Nephron progenitor cell (in vitro differentiated cells): ENCODE measurements at places on chromosomes 16 and 17.

DNA sequence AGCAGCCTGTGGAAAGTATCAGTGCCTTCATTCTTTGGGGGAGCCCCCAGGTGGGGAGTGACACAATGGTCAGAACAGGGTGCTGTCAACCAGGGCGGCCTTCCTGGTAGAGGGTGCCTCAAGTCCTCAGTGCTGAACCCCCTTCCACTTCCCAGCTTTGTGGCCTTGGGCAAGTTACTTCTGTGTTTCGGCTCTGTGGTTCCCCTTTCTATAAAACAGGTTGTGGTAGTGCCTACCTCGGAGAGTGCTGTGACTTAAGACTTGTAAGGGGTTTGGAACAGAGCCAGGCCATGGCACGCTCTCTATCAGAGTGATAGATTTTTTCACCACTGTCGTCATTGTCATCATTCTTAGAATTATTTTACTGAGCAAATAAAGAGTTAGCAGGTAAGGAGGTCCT is 141.1 kb downstream of the CCDC182 start:
- no peak for DNase-seq

DNA sequence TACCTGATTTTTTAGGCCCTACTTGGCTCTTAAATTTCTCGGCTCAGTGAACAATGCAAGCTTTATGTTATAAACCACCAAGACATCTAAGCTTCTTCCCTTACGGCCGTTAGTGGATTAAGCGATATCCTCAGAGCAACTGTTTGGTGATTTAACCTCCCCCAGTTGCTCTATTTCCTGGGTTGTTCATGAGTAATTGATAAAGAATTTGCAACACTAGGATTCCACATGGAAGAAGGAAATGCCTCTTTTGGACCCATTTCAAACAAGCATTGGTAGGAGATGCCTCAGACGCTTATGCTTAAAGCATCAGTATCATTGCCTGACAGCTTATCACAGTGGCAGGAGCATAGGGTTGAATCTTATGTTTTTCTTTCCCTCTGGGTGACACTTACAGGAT is 65.3 kb downstream of the RBFOX1 start:
- no peak for DNase-seq

DNA sequence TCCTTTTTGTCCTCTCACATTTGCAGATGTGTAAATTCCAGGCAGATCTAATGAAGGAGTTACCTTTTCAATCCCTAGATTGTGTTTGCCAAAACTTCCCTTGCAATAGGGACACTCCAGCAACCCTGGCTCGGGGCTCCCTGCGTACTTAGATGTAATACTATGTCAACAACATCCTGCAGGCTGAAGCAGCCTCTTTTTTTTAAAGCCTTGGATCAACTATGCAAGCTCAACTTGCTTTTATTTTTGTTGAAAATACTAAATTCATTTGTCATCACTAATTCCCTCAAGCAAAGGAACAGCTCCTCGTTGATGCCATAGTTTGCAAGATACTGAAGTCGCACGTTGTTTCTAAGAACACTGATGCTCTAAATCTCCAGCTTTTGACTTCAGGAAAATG is 59.1 kb downstream of the GRIN2A start:
- no peak for DNase-seq

DNA sequence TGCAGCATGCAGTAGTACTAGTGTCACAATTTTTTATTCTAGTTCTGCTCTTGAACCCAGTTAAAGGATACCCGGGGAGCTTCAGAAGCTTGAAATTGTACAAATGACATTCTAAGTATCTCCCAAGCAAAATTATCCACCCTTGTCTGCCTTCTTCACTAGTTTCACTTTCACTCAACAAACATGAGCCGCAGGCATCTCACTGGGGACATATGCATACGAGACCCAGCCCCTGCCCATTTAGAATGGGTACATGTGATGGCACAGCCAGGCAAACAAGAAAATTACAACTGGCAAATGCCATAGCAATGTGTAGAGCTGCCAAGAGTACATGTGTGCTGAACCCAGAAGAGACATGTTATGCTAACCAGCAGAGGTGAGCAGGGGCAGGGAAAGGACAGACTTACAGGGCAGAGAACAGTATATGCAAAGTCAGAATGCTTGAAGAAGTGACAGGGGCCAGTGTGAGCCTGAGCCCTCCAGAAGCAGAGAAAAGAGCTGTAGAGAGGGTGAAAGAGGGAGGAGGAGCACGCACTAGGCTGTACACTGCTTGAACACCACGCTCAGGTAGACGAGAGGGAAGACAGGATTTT is 8.3 kb downstream of the GINS2 start:
- DNase-seq = no peak

DNA sequence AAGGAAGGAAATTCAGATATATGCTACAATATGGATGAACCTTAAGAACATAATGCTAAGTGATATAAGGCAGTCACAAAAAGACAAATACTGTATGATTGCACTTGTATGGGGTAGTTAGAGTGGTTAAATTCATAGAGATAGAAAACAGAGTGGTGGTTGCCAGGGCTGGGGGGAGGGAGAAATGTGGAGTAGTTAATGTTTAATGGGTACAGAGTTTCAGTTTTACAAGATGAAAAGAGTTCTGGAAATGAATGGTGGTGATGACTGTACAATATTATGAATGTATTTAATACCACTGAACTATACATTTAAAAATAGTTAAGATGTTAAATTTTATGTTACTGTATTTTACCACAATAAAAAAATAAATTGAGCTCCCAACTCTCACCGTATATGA is 157.9 kb downstream of the TOX3 start:
- DNase-seq = no peak

- no peak for DNase-seq
Measured at GRCh38 chr16:17276010-17276530, 194.7 kb downstream of the XYLT1 start.

GRCh38 chr16:48117217-48118105 is 38.3 kb downstream of the ABCC12 start:
- DNase-seq = peak; percentile 91

DNA sequence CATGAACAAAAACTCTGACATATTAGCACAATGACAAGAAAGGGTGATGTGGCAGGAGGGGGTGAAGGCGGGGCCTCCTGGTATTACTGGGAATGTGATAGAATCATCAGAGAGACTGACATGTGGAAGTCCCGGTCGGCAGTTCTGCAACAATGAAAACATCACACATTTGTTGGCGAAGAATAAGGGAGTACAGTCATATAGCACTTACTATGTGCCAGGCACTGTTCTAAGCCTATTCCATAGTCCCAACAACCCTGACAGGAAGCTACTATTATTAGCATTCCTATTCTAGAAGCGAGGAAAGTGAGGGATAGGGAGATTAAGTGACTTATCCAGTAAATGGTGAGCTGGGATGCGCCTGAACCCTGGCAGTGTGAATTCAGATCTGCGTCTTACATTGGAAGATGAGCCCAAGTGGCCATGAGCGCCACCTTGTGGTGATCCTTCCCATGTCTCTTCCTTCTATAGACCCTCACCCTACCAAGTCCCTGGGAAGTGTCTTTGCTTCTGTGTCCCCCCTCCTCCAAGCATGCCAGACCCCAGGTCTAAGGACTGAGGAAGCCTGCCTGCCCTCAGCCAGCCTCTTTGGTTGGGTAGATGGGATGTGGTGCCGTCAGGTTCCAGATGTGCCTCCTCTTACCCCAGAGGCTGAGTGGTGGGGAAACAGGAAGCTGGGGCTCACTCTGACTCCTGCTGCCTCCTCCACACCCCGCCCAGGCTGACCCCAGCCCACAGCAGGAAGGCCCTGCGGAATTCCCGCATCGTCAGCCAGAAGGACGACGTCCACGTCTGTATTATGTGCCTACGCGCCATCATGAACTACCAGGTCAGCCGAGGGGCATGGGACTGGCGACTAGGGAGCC is 14.0 kb downstream of the FMNL1 start:
- DNase-seq = peak; percentile 87

- DNase-seq = peak; percentile 64
Measured at GRCh38 chr17:81398176-81398831, 3.0 kb downstream of the BAHCC1 start.

GRCh38 chr17:68800751-68801150 is 154.4 kb downstream of the ABCA8 start:
- no peak for DNase-seq

- no peak for DNase-seq
Measured at GRCh38 chr17:78057113-78057740, 71.3 kb downstream of the TMC6 start.

- DNase-seq = peak; percentile 72
Measured at GRCh38 chr17:17494870-17495535, 1.2 kb downstream of the RASD1 start.

- DNase-seq = no peak
Measured at GRCh38 chr17:4657678-4658077, 16.2 kb upstream of the ALOX15 start.

GRCh38 chr17:48541036-48541576 is 3.8 kb downstream of the HOXB2 start:
- DNase-seq = no peak

DNA sequence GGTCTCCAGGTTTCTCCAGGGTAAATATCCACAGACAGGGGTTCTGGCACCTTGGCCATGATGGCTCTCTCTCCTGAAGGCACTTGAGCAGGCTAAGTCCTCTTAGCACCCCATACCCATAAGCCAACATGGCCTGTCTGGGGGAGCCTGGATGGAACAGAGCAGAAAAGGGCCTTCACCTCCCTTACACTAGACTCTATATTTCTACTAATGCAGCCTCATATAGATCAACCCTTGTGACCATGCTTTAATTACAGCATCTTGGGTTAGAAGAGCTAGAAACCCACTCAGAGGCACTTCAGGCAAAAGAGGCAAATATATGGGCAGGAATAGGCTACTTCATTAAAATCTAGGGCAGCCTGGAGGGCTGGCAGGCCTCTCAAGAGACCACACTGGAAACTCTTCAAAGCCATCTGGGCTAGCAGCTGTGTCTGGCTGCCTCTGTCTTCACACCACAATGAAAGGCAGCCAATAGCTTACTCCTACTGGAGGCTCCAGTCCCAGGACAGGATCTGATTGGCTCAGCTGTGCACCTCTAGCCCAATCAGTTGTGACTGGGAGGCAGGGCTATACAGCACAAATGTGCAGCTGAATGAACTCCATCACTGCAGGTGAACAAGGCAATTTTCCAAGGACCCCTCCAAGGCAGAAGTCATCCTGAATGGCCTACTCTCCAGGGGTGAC is 4.7 kb upstream of the CDT1 start:
- DNase-seq = no peak

DNA sequence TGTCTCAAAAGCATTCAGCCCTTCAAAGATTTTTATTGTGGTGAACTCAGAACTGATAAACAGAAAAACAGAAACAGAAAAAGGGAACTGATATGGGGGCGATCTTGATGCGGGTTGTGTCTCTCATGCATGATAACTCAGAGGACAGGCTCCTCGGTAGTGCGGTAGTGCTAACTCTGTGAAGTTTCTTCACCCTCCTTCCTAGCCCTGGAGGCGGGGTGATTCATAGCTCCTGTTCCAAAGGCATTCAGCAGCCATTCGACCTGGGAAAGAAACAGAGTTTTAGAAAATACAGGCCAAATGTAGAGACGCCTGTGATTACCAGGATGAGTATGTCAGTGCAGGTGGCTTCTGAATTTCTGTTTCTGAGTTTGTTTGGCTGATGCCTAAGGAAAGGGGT is 5.5 kb upstream of the MAF start:
- DNase-seq = peak; percentile 24

GRCh38 chr17:38568845-38569510 is 36.8 kb downstream of the SRCIN1 start:
- no peak for DNase-seq

- DNase-seq = no peak
Measured at GRCh38 chr17:38940404-38940803, 15.0 kb downstream of the LASP1NB start.

- DNase-seq = no peak
Measured at GRCh38 chr16:80066805-80067580, 466.5 kb upstream of the MAF start.
